H54 (cell line): ENCODE measurements at places on chromosomes 2 and 18.

DNA sequence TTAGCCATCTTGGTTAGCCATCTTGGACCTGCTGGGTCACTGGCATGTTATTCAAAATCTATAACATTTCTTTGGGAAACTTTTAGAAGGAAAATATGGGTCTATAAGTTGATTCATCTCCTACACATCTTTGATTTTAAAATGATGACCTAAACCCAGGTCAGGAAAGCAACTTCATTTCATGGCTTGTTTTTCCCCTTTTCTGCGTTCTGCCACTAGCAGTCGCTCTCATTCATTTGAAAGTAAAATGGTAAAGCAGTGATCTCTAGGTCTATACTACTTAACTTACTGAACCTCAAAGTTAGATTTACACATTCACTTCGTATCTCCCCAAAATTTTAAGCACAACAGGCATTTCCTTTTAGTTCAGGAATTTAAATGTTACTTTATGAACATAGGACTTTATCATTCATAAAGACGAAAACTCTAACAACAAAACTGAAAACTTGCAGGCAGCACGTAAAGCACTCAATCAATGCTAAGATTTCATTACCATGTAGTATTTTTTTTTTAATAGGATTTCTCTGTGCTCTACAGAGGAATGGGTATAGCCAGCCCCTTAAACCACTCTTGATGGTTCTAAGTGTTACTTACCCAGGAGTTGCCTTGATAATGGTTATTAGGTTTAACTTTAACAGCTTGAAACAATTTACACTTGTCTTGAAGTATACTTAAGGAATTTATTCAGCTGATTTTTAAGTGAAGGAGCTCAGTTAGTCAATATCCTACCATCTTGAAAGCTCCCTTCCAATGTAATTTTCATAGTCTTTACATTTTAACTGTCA is 62.5 kb downstream of the GORASP2 start:
- no peak for DNase-seq

DNA sequence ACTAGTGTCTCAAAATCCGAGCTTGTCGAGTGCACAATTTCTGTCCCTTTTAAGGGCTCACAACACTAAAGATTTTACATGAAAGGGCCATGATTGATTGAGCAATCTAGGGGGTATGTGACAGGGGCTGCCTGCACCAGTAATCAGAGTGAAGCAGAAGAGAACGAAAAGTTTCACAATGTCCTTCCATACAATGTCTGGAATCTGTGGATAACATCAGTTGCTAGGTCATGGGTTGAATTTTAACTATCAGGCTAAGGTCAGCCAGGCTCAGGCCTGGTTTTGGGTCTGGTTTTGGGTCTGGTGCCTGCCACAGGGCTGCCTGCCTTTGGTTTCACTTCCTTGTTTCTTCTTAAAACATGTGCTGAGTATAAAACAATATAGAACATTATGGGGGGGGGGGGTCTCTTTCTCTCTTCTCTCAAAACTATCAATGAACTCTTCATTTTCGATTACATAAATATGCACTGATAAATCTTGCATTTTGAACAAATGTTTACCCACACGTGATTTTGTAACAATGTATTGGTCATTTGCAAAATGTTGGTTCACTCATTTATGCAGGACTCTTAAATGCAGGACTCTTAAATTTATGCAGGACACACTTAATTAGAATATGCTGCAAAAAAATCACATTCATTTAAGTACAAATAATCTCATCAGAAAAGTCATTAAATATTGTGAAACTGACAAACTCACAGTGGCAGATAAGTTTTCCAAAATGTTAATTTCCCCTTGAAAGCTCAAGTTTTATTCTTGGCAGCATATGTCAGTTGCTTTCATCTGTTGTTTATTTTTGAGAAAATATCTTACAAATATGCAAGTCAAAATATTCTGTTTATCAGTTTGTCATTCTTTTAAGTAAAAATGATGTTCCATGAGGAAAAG is 290.5 kb upstream of the KYNU start:
- no peak for DNase-seq

- DNase-seq, result no peak
Measured at GRCh38 chr18:686339-687111, 25.9 kb downstream of the ENOSF1 start.

DNA sequence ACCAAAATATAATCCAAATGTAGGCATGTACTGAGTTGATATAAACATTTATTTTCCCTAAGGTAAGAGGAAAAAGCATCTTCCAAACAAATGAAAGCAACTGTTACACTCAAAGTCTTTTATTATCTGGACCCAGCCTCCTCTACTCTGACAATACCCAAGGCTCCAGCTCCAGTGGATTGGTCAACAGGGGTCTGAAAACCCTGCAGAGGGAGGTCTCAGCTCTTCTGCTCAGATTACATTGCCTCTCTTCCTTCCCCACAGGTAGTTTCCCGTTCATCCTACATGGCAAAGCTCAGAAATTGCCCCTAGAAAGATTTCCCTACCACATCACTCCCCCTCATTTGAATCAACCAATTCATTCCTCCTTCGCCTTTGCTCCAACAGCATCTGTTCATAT is 457.0 kb downstream of the METTL4 start:
- no peak for DNase-seq

- DNase-seq, result no peak
Measured at GRCh38 chr2:24272907-24273306, 87.4 kb downstream of the ITSN2 start.

DNA sequence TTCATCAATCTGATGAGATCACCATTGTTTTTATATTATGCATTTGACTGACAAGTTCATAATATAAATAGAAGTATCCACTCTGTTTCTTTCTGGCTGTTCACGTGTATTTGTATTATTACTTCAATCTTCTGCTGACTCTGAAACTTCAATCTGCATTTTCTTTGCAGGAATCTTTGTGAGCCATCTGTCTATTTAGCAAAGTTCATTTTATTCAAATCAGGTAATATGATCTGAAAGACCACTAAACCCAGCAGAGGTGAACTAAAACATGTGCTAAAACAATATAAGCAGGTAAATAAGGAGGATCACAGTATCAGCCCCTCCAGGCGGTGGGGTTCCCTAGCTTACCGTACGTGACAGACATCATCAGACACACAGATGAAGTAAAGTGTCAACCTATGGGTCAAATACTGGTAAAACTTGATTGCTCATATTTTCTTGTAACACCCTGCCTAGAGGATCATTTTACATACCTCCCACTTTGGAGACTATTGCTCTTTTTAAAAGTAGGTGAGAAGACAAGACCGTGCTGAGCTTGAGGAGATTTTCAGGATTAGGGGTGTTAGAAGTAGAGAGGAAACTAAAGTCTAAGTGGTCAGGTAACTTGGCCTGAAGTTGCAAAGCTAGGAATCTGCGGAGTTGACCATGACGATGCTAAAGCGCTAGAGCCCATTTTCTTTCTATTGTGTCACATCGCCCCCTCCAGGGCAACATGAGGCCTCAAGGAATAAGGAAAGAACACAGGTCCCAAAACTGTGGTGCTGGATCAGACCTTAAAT is 9.0 kb downstream of the DTNB start:
- no peak for DNase-seq

DNA sequence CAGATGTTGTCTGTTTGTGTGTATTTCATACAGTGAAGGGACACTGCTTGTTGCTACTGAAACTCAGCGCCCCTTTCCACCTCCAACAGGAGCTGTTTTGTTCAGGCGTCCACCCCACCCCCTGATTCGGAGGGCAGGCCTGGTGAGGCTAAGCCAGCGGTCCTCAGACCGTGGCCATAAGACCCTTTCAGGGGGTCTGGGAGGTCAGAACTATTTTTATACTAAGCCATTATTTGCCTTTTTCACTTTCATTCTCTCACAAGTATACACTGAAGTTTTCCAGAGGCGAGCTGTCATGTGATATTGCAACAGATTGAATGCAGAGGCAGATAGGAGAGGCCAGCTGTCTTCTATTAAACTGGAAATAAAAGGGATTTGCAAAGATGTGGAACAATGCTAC is 39.7 kb upstream of the IGFBP5 start:
- DNase-seq, result no peak

DNA sequence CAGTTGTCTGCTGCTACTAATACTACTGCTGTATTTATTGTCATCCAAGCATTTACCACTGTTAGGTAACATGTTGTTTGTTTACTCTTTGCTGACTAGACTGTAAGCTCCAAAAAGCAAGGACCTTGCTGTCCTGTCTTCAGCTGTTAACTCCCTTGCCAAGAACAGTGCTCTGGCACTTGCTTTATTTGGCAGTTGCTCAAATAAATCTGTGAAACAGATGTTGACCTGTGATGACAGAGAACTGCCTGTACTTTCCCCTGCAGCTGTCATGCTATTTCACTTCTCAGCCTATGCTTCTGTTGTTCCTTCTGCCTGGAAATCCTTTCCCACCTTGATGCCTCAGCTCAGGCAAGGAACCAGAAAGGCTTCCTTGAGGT is 181.2 kb downstream of the ATAD2B start:
- no peak for DNase-seq

GRCh38 chr2:86636842-86637241 is 13.2 kb upstream of the RNF103 start:
- no peak for DNase-seq

DNA sequence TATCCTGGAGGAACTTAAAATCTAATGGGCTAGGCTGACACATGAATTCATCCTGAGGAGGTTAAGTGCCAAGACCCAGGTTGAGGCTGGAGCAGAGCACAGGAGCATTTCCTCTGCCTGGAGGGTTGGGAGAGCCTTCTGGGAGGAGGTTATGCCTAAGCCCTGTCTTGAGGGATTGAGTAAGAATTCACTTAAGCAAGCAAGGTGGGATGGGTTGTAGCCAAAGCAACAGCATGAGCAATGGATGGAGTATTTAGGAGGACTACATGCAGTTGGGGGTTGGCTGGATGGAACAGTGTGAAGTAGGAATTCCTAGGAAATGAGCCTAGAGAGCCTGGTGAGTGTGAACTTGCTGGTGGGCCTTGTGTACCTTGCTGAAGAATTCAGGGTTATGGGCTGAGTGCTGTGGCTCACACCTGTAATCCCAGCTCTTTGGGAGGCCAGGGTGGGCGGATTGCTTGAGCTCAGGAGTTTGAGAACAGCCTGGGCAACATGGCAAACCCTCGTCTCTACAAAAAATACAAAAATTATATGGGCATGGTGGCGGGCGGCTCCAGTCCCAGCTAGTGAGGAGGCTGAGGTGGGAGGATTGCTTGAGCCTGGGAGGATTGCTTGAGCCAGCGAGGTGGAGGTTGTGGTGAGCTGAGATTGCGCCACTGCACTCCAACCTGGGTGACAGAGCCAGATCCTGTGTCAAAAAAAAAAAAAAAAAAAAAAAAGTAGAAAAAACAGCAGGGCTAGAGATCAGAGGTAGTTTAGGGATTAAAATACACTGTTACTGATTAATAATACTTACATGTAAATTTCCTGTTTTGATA is 22.2 kb downstream of the TANC1 start:
- DNase-seq, result peak; percentile 78

- no peak for DNase-seq
Measured at GRCh38 chr18:63290166-63290820, 29.3 kb downstream of the BCL2 start.

DNA sequence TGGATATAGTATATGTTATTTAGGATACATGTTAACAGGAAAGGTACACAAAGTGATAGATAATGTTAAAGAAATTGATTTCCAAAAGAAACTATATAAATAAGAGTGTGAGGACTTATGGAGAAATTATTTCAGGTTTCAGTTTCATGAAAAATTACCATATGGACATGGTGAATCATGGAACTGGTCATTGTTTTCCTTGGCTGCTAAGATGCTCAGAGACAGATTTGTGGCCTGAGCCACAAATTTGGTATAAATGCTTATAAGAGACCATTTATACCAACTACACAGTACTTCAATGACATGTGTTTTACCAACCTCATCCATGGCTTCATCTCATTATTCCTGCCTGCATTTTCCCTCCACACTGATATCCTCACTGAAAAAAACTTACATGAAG is 188.1 kb downstream of the FMNL2 start:
- no peak for DNase-seq

- DNase-seq, result no peak
Measured at GRCh38 chr2:74441690-74442482, at the start of gene RTKN. Gene RTKN (minus strand): TSS chr2:74441937. CDS start chr2:74441816, 121 bp downstream.

DNA sequence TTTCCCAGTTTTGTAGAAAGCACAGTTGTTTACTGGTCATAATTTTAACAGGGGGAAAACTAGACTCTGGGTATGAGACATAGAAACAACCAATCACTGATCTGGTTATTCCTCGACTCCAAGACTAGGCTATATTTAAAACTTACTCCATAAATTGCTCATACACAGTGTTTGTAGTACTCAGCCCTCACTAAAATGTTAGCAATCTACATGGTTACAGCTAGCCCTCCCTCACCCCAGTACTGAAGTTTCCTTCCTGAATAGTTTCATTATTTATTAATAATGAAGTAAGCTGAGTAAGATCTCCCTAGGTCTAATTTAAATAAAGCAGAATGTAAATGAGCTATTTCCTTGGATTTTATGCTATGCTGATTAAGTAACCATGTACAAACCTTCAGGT is 275.1 kb downstream of the CDH20 start:
- DNase-seq, result no peak

- DNase-seq, result no peak
Measured at GRCh38 chr18:7926526-7926925, 359.4 kb downstream of the PTPRM start.

DNA sequence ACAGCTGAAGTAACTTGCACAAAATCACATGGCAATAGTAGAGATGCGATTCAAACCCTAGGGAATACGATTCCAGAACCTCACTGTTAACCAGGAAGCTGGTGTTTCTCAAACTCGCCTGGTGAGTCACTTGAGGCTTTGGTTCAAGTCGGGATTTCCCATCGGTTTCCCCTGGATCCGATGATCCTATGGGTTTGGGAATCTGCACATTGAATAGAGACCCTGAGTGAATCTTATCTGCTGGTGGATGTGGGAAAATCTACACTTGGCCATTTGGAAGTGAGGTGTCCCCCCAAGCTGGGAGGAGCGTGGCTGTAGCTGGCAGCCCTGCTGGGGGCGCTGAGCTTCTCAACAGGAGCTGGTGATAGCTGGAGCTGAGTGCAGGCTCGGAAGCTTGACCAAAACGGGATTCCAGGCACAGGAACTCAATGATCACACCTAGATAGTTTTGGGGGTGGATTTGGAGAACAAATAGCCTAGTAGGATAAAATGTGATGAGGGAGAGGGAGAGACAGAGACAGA is 135.4 kb downstream of the PRKCE start:
- DNase-seq, result no peak

DNA sequence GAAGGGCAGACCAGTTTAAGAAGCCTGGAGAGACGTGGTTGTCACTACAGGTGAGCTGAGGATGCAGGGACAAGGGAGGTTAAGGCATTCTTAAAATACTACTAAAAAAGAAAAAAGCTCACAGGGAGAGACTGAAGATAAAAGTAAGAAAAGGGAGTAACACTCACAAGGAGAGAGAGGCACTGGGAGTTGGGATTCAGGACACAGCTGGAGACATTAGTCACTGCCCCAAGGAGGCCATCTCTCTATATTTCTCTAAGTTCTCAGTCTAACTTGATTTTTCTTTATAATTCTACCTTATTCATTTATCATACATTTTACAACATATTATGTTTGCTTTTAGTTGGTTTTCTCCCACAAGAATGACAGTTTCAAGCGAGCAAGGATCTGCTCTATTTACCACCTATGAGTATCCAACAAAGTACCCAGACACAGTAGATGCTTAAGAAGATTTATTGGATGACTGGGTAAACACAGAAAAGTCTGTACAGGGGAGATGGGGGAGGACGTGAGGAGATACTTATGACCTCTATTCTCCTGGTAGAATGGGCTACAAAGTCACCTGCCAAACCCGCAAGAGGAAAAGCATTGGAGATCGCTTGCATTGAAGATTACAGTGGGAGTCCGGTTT is 2.2 kb downstream of the SERPINE2 start:
- peak; percentile 57 for DNase-seq
